Esophagus (tissue), 2 donors: ENCODE measurements at places on chromosomes 4 and X. TPM values are rescaled to one million over a fixed set of nuclear protein-coding genes. Genes with fewer than 3 reads are reported as not detected.

Gene USP51
- polyA plus RNA-seq: 0.24 TPM

Gene ADH1A
- polyA plus RNA-seq: not detected

Gene CT45A10
- polyA plus RNA-seq: not detected

Gene DCAF8L2
- polyA plus RNA-seq: not detected

Gene AREG
- 17.4 TPM for polyA plus RNA-seq

Gene MAOA
- polyA plus RNA-seq: 43.9 TPM

Gene RADX
- 2.0 TPM for polyA plus RNA-seq

Gene FMR1NB
- polyA plus RNA-seq: not detected

Gene ALB
- polyA plus RNA-seq: 0.08 TPM

Gene GYG2
- polyA plus RNA-seq: 0.42 TPM

Gene HSFX3
- polyA plus RNA-seq: not detected

Gene PNMA6A
- 0.04 TPM for polyA plus RNA-seq

Gene IGSF1
- not detected for polyA plus RNA-seq

Gene PAGE4
- not detected for polyA plus RNA-seq

Gene KIAA1210
- polyA plus RNA-seq: not detected

Gene BMP15
- not detected for polyA plus RNA-seq

Gene CXCR3
- 0.69 TPM for polyA plus RNA-seq

Gene C1QTNF7
- 1.4 TPM for polyA plus RNA-seq

Gene BEX2
- polyA plus RNA-seq: 5.0 TPM

Gene SAGE1
- not detected for polyA plus RNA-seq

Gene ADH1C
- 1.7 TPM for polyA plus RNA-seq

Gene RAB9B
- polyA plus RNA-seq: 0.45 TPM

Gene CSN1S1
- not detected for polyA plus RNA-seq

Gene FRMPD4
- polyA plus RNA-seq: not detected

Gene SMIM43
- not detected for polyA plus RNA-seq

Gene XAGE1A
- not detected for polyA plus RNA-seq

Gene SSX4B
- polyA plus RNA-seq: not detected

Gene SLC6A14
- 1.3 TPM for polyA plus RNA-seq

Gene MEPE
- polyA plus RNA-seq: not detected

Gene F8
- polyA plus RNA-seq: 2.2 TPM

Gene CXorf49
- polyA plus RNA-seq: not detected

Gene CT45A9
- polyA plus RNA-seq: not detected

Gene SLC4A4
- 0.39 TPM for polyA plus RNA-seq

Gene P2RY10
- polyA plus RNA-seq: 0.24 TPM

Gene MAGEA4
- not detected for polyA plus RNA-seq

Gene CT45A2
- polyA plus RNA-seq: not detected
